Activated CD4-positive, alpha-beta T cell treated with anti-CD3 and anti-CD28 coated beads, Interleukin-2, amount 50 U/mL, for 4 hours (primary cell): ENCODE measurements at places on chromosomes 1 and 21.

DNA sequence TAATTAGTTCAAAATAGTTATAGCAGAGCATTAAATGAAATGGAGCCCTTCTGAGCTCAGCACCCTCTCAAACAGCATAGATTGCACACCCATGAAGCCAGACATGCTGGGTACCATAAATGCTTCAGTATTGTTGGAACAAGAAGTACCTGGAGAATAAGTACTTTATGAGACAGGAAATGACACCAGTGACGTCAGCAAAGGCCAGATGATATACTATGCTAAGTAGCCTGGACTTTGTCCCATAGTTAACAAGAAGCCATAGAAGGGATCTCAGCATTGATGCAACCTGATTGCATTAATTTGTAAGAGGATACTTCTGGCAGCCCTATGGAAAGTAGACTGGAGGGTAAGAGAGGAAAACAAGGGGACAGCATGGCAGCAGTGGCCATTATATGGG lies 16.3 kb upstream of the GADD45A start:
- no peak for DNase-seq

DNA sequence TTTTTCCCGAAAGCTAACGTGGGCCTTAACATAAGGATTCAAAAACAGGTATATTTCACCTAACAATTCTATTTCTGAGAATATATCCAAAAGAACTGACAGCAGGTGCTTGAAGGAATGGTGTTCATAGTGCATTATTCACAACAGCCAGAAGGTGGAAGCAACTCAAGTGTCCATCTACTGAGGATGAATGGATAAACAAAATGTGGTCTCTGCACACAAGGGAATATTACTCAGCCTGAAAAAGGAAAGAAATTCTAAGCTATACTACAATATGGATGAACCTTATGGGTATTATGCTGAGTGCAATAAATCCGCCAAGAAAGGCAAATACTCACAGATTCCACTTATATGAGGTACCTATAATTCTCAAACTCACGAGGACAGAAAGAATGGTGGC lies 6.1 kb upstream of the RIPPLY3 start:
- DNase-seq, result no peak

- DNase-seq, result no peak
Observed at GRCh38 chr1:2393471-2393877, 1.8 kb downstream of the RER1 start.

DNA sequence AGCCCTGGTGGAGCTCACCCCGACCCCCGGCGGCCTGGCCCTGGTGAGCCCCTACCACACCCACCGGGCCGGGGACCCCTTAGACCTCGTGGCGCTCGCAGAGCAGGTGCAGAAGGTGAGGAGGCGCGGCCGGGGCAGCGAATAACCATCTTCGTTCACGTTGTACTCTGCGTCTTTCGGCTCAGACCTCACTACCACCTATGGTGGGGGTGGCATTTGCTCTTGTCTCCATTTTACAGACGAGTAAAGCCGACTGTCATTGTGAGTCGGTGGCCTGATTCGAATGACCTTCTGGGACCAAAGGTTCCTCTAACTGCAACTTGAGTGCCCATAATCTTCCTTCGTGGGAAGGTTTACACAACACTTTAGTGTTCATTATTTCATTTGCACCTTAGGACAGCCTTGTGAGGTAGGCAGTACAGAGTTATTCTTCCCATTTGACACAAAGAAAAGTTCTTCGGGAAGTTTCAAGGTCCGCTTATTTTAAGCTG lies 506 bp downstream of the C1orf50 start:
- no peak for DNase-seq

GRCh38 chr1:233470741-233471499 lies 143.0 kb upstream of the KCNK1 start:
- DNase-seq, result no peak

- no peak for DNase-seq
Observed at GRCh38 chr1:14970115-14970798, 183.3 kb upstream of the TMEM51 start.

GRCh38 chr1:116380499-116381242 lies 7.6 kb downstream of the ATP1A1 start:
- DNase-seq, result no peak

DNA sequence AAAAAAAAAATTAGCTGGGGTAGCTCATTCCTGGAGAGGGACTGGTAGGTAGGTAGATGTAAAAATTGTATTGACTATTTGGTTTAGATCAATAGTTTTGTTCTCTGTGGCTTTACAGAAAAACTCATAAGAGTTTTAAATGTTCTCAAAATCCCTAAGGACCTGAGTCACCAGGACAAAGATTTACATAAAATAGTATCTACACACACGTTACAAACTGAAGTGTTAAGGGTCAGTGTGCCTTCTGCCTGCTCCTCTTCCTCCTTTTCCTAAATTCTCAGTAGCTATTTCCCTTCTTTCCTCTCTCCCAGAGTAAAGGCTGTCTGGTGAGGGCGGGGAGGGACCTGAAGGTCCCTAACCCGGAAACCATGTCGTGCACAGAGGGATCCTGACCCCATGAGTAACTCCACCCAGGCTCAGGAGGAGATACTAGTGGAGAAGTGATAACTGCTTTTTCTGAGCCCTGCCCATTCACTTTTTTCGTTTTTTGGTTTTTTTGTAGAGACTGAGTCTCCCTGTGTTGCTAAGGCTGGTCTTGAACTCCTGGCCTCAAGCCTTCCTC lies 8.1 kb downstream of the PLEKHM2 start:
- no peak for DNase-seq

GRCh38 chr1:203140743-203141520 lies 13.4 kb downstream of the ADORA1 start:
- DNase-seq, result no peak

GRCh38 chr1:175737451-175737850 lies 5.9 kb downstream of the TNR start:
- DNase-seq, result no peak

GRCh38 chr1:202291961-202292712 lies 49.6 kb downstream of the UBE2T start:
- DNase-seq, result no peak

- no peak for DNase-seq
Observed at GRCh38 chr1:157157501-157158190, 19.5 kb upstream of the ETV3 start.

DNA sequence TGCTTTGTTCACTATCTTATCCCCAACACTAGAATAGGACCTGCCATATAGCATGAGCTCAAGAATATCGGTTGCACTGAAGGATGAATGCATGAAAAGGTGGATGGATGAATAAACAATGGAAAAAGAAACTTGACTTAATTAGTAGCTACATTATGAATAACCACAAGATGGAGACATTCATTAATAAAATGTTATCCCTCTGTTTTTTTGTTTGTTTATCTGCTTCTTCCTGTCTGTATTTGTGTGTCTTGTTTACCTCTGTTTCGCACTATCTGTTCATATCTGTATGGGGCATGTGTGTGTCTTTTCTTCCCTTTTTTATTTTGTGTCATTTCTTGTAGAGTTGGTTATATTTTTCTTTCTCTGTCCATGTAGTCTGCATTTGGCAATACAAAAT lies 1.1 kb upstream of the OR14I1 start:
- no peak for DNase-seq

GRCh38 chr1:226964611-226965486 lies 24.8 kb downstream of the COQ8A start:
- DNase-seq, result no peak

GRCh38 chr1:65840683-65841082 lies 48.0 kb downstream of the PDE4B start:
- no peak for DNase-seq

GRCh38 chr1:18940303-18941020 lies 16.0 kb downstream of the IFFO2 start:
- no peak for DNase-seq

- DNase-seq, result no peak
Observed at GRCh38 chr1:204962742-204963632, 80.0 kb upstream of the CNTN2 start.

DNA sequence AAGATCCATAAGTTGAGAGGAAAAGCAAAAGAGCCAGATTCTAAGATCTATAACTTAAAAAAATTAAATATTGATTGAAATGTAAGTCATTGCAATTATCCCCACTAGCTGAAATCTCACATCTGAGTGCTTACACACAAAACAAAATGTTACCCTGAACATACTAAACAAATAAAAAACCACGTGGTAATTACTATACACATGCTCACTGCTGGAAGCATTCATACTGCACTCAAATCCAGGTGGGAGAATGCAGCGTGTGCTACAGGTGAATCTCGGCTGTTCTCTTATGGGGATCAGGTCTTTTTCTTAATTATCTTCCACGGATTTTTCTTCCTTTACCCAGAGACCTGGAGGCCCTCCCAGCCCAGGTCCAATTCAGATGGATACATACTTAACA lies 74.3 kb downstream of the SDC3 start:
- DNase-seq, result no peak

GRCh38 chr1:12333036-12333785 lies 103.4 kb downstream of the VPS13D start:
- DNase-seq, result no peak

DNA sequence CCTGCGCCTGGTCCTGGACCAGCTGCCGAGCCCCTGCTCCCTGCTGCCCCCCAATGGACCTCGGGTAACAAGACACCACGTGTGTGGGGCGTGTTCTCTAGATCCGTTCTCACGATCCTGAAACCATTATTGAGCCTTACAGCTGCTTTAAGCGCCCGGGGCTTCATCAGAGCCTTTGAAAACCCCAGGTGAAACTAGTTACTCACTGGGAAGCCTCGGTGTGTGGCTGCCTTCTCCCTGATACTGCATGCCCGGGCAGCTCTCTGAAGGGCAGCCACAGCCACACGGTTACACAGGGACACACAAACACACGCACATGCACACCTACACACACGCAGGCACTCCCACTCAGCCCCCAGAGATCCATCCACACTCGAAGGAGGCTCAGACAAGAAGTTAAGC lies 5.3 kb downstream of the HES2 start:
- peak; percentile 28 for DNase-seq
